ENCODE measurements at places on chromosomes 3 and 15. TPM values are rescaled to one million over a fixed set of nuclear protein-coding genes. Genes with fewer than 3 reads are reported as not detected.

- ATAC-seq, result no peak
These were observed 46.0 kb downstream of the UBE3A start for GRCh38 chr15:25392806-25393205.

GRCh38 chr3:54663501-54664011 lies 264.3 kb downstream of the LRTM1 start:
- no peak for ATAC-seq

DNA sequence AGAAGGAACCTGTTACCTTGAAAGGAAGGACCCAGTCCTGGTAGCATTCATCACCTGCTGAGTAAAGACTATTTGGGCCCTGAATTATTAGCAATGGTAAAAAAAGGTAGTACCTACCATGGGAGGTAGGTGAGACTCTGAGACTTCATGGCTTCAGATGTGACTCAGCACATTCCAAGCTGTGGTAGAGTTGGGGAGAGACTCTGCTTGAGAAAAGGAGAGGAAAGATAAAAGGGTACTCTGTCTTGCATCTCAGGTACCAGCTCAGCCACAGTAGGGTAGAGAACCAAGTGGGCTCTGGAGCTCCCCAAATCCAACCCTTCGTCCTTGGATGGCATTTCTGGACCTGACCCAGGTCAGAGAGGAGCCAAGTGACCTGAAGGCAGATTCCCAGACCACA lies 430.4 kb downstream of the TBL1XR1 start:
- no peak for ATAC-seq

GRCh38 chr3:51063053-51063452 lies 322.0 kb upstream of the MANF start:
- no peak for ATAC-seq

- ATAC-seq, result no peak
These were observed 141.6 kb upstream of the KBTBD8 start for GRCh38 chr3:66856533-66856932.

- ATAC-seq, result no peak
These were observed 36.7 kb downstream of the RGMA start for GRCh38 chr15:93052090-93052879.

DNA sequence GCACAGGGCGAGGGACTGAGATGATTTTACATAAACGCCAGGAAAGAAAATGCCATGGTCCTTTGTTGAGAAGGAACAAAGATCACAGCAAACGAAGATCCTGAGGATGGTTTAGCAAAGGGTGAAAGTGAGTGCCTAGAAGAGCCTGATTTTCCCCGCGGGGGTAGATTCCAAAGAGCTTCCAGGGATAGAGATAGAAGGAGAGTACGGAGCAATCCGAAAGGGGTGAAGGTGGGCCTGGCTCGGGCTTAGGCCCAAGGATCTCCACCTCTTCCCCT lies 977 bp downstream of the CDC25A start:
- ATAC-seq, result no peak

- peak; percentile 63 for ATAC-seq
These were observed 6.3 kb downstream of the AEN start for GRCh38 chr15:88627463-88627862.

DNA sequence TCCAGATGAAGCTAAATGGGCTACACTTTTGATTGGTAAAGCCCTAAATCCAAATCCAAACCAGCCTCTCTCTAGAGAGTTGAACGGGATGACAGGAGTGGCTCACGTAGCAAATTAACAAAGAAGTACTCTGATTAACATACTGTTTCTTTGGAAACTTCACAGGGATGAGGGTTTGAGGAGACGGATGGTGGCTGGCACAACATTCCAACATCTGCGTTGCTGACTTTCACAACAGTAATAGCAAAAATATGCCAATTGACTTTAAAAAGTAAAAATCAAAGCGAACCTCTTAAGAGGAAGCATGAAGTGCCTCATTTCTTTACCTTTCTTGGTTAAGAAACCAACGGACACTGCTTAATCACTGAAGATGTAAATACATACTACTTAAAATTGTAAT lies 181.4 kb downstream of the TBL1XR1 start:
- ATAC-seq, result no peak

DNA sequence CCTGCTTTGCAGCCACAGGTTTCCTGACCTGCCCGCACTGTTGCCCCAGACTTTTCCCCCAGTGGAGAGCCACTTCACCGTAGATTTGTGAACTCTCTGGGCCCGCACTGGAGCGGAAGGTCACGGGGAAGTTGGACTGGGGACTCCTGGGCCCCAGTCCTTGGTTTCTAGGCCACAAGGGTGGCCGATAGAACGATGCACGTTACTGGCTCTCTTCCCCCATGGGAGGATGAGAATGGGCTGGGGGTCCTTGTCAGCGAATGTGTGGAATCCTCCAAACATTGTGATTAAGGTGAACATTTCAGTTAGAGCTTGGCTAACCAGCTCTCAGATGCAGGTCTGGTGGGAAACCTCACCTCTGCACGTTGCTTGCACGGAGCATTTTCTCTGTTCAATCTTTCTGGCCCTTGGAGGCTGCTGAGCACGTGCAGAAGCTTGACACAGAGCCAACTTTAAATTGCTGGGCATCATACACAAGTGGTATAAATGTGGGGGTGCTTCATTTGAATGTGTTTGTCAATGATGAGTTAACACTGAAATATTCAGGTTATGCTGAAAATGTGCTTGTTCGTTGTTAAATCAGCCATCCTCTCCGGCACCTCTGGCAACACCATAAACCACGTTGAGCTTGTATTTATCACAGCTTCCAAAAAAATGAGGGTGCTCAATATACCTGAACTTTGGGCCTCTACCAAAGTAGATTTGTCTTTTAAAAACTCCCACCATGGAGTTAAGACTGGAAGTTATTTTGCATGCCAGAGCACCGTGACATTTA lies 976 bp downstream of the DIS3L start:
- ATAC-seq, result peak; percentile 32

GRCh38 chr3:182450942-182451787 lies 342.1 kb upstream of the ATP11B start:
- no peak for ATAC-seq

DNA sequence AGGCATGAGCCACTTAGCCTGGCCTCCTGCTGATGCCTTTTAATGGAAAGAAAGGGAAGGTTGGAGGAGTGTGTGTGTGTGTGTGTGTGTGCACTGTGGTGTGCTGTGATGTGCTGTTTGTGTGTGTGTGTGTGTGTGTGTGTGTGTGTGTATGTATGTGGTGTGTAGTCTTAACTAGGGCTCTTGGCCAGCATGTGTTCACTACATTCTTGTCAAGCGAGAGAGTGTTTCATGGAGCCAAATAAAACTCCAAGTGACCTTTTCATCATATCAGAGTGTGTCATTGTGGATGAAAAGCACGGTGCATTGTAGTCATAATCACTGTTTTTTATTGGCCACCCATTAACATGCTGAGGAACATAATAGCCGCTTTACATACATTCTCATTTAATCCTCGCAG lies 30.8 kb upstream of the BHLHE40 start:
- ATAC-seq, result no peak

- ATAC-seq, result no peak
These were observed 746 bp upstream of the CD80 start for GRCh38 chr3:119560160-119560559.

GRCh38 chr15:88705769-88706165 lies 67.0 kb downstream of the ISG20 start:
- no peak for ATAC-seq

DNA sequence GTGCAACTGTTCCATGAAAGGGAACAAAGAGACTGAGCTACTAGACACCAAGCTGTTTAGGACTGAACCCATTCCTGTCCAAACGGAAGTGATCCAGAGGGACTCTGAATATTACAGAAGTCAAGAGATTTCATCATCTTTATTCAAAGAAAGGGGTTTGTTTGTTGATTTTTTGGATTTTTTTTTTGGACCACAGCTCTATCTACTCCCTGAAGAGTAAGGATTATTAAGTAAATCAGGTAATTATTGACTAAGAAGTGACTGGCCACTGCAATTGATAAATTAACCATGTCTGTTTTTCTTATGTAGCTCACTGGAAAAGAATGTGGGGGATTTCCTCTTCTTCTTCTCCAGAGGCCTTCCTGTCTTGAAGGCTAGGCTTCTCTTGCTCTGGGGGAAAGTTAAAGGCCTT lies 146.6 kb upstream of the TPM1 start:
- no peak for ATAC-seq

DNA sequence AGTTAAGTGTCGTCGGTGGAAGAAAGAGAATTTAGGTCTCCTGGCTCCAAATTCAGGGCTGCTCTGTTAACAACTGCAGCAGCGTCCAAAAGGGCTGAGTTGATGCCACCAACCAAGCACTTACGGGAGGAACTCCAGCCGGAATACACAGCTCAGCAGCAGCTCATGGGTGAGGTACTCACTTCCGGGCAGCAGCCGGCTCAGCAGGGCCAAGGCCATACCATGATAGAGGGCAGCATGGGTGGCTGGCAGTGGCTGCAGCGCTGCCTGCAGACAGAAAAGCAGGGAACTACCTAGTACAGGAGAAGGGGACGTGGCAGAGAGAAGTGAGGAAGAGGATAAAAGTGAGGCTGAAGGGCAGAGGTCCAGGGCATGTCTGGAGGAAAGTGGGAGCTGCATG lies 8.0 kb upstream of the LTK start:
- no peak for ATAC-seq

- no peak for ATAC-seq
These were observed 229.2 kb downstream of the ZNF621 start for GRCh38 chr3:40753951-40754350.

- no peak for ATAC-seq
These were observed 39.5 kb upstream of the NSMCE3 start for GRCh38 chr15:29309139-29309538.

- no peak for ATAC-seq
These were observed 2.6 kb downstream of the PLA2G4F start for GRCh38 chr15:42153874-42154211.

DNA sequence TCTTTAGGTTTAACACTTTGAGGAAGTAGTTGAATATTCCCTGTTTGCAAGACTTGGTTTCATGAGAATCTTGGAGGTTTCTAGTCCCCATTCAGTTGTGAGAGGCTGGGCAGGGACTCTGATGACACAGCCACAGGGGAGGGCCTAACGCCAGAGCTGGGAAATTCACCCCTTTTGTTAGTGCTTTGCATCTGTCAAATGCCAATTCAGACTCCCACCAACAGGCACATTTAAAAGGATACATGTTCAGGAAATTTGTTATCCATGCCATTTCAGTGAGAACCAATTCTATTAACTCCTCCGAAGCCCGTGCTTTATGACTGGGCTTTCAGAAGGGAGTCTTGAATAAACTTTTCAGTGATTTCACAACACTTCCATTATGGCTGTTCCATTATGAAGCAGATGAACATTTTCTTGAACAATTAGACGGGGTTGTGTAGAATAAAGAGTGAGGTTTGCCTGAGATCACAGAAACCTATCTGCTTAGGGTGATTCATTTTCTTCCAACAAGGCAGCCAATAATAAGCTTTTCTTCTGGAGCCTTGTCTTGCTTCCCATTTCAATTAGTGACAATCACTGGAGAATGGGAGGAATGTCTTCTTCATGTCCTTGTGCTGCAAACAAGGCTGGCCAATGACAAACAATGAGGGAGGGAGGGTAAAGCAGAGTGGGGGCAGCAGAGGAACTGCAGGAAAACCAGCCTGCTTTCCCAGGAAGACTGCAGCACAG lies 90.6 kb downstream of the SOX14 start:
- ATAC-seq, result no peak

DNA sequence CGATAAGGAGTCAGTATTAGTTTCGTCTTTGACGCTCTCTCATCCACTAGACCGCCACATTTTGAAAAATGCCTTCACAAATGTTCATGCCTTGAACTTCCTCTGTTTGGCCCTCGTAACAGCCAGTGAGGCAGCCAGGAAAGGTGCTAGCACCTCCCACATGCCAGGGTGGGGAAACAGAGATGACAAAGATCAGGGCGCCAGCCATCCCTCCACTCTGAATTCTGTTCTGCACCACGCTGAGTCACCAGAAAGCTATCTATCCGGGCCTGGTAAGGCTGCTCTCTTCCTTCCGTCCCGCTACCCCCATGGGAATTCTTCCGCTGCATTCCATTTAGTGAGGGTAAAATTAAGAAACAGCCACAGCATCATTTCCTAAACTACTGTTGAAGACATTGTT lies 31.3 kb upstream of the BCL2L10 start:
- ATAC-seq, result no peak

- peak; percentile 43 for ATAC-seq
These were observed 92.9 kb downstream of the NCEH1 start for GRCh38 chr3:172617976-172618375.

- ATAC-seq, result peak; percentile 64
These were observed 289.7 kb upstream of the ADAMTS9 start for GRCh38 chr3:64977308-64978100.

GRCh38 chr3:190368881-190369280 lies 19.1 kb upstream of the CLDN16 start:
- no peak for ATAC-seq

DNA sequence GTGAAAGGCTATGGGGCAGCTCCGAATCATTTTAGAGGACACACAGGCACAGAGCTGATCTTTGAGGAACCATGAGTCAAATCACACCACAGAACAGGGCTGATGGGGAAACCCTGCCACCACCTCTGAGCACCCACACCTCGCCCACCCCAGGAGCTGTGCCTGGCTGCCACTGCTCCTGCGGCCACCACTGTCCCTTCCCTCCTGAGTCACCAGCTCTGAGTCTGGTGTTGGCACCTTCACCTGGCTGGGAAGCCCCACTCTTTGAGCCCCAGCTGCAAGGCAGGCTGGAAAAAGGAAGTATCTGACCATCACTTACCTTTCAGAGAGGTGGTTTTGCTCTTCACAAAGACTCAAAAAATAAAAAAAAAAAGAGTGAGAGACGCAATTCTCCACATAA lies 63.6 kb upstream of the MEF2A start:
- peak; percentile 54 for ATAC-seq

GRCh38 chr3:188433521-188434150 lies 279.7 kb downstream of the LPP start:
- no peak for ATAC-seq

The SENP8 gene
- total RNA-seq, result 1.8 TPM

The FOXL2NB gene
- not detected for total RNA-seq

The PPP1R14D gene
- total RNA-seq, result not detected

The CEP152 gene
- 4.5 TPM for total RNA-seq

The CPLX3 gene
- not detected for total RNA-seq

The GMNC gene
- total RNA-seq, result not detected

The BTLA gene
- total RNA-seq, result 0.44 TPM

The TRIM71 gene
- not detected for total RNA-seq

The PLA1A gene
- 0.92 TPM for total RNA-seq

The GRAMD1C gene
- 5.0 TPM for total RNA-seq

The FBXO40 gene
- total RNA-seq, result not detected

The CKMT1B gene
- 50.7 TPM for total RNA-seq

The RTP4 gene
- total RNA-seq, result 1.8 TPM

The GPR62 gene
- total RNA-seq, result not detected

The INSYN1 gene
- 5.1 TPM for total RNA-seq

The PPARG gene
- total RNA-seq, result 13.3 TPM

The ZBBX gene
- total RNA-seq, result 0.04 TPM

The SLC22A13 gene
- total RNA-seq, result 0.64 TPM

The GABRB3 gene
- total RNA-seq, result 0.52 TPM

The ZBED2 gene
- 6.8 TPM for total RNA-seq
